ENCODE measurements at places on chromosomes 12 and 14.

DNA sequence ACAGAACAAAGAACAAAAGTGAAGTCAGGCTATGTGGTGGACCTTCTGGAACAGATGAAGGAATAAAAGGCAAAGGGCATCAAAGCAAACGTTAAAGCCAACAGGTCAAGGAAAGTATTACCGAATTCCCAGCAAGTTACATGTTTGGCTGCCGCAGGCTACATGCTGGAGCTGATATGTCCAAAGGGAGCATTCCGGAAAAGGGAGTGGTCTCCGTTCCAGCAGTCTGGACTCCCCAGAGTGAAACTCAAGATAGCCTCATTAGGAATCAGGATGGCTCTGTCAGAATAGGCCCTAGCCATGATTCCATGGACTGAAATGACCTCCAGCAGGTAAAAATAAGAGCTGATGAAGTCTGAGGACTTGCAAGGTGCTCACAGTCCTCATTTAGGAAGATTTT lies 379.8 kb upstream of the PRICKLE1 start:
- DNase-seq: no peak

GRCh38 chr12:127161466-127161865 lies 1105.5 kb upstream of the TMEM132C start:
- DNase-seq: no peak

DNA sequence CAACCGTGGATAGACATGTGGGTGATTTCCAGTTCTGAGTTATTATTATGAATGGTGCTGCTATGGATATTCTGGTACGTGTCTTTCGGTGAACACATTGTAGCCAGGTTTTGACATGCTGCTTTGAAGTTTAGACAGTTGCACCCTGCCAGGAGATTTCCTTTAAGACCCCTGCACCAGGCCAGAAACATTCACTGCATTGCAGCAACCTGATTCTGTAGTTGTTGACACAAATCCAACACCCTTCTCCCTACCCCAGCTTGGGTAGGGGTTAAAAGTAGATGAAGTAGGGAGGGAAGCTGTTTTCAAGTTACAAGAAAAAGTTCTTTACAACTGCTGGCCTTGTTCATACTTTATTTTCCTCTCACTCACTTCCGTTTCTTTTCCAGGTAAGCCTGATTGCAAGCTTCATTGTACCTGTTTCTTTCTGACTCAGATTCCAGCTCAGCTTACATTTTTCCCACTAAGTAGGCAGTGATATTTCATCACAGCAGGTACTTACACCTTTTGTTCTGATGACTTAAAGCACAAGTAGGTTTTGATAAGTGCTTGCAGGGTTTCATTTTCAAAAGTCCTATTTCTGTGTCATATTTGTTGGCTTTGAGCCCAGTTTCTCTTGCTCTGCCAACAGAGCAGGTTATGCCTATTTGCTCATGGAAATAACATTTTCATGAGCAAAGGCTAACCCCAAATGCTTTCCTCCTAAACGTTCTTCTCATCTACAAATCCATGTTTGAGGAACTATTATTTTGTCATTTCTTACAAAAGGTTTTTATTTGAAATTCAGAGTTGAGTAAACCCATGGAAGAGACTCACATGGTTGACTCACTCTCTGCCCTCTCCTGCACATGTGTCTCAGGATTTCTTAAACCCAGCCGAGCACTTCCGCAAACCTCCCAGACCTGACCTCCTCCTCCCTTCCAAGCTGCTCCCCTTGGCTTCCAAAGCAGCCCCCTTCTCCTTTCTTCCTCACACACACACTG lies 12.1 kb upstream of the LTA4H start:
- no peak for DNase-seq

DNA sequence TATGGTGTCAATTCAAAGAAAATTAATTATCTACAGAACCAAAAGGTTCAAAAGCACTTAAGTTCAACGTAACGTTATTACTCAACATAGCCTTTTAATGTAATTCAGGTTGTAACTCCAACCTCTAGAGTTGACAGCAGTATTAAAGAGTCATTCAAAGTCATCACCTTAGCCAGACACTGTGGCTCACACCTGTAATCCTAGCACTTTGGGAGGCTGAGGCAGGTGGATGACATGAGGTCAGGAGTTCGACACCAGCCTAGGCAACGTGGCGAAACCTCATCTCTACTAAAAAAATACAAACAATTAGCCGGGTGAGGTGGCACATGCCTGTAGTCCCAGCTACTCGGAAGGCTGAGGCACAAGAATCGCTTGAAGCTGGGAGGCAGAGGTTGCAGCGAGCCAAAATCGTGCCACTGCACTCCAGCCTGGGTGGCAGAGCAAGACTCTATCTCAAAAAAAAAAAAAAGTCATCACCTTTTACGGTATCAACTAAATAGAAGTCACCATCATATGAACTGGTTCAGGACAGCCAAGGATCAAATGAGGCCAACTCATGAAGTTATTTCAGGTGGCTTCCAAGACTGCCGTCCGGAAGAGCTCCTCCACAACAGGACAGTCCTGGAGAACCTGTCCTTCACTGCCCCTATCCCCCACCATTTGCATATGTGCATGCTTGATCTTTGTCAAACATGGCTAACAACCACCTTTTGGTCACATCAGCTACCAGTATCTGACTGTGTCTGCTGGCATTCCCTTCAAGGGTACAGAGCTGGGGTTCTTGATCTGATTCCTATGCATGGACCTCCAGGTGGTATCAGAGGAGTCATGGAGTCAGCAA lies 4.2 kb downstream of the PPTC7 start:
- peak; percentile 61 for DNase-seq

- no peak for DNase-seq
These were observed 150.2 kb upstream of the EEA1 start for GRCh38 chr12:93079271-93079670.

DNA sequence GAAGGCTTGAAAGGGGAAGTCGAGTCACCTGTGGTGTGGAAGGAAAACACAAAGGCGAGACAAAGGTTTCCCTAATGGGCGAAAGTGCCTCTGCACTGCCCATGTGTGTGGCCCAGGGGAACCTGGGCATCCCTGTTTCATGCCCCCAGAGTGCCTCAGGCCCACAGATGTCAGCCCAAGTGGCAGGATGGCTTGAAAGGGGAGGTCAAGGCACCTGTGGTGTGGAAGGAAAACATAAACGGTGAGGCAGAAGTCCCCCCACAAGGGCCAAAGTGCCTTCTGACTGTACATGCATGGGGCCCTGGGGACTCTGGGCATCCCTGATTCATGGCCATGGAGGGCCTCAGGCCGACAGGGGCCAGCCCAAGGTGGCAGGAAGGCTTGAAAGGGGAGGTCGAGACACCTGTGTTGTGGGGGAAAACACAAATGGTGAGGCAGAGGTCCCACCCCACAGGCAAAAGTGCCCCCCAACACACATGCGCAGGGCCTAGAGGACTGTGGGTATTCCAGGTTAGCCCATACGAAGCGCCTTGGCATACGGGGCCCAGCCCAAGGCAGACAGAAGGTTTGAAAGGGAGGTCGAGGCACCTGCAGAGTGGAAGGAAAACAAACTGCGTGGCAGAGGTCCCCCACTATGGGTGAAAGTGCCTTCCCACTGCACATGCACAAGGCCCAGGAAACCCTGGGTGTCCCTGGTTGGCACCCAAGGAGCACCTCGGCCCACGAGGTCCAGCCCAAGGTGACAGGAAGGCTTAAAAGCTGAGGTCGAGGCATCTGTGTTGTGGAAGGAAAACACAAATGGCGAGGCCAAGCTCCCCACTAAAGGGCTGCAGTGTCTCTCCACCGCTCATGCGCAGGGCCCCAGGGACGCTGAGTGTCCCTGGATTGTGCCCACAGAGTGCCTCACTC lies 382.3 kb downstream of the ALG10 start:
- no peak for DNase-seq

DNA sequence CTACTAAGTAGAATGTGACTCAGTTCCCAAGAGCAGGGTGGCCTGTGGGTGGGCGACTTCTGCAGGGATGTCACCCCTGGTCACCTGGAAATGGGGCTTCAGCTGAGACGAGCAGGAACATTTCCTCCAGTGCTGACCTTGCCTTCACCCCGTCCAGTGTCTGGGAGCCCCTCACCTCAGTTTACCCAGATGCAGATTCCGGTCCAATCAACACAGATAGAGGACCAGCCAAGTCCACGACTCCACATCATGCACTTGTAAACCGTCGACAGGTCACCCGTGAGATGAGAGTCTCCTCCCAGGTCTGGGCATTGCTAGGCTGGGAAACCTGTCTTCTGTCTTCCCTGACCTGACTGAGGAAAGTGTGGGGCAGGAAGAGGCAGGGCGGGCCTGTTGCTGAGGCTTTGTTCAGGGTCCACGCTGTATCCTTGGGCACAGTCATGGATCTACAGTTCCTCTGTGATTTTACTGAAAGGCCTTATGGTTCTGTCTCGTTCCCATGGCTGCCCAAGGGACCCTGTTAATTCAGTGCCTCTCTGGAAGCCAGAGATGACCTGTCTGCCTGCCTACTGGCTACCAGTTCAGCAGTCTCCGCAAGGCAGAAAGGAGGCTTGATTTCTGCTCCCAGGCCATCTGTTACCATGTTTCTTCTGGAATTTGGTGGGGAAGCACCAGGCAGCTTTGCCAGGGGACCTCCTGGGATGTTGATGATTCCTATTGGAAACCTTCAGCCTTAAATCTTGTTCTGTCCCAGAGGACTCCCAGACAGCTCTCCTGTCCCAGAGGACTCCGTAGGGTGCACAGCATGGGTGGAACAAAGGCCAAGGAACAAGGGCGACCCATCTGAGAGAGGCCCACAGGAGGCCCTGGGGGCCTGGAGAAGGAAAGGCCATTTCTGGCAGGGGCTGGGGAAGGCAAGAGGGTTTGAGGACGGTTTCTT lies 288.5 kb upstream of the RTL1 start:
- DNase-seq: no peak

DNA sequence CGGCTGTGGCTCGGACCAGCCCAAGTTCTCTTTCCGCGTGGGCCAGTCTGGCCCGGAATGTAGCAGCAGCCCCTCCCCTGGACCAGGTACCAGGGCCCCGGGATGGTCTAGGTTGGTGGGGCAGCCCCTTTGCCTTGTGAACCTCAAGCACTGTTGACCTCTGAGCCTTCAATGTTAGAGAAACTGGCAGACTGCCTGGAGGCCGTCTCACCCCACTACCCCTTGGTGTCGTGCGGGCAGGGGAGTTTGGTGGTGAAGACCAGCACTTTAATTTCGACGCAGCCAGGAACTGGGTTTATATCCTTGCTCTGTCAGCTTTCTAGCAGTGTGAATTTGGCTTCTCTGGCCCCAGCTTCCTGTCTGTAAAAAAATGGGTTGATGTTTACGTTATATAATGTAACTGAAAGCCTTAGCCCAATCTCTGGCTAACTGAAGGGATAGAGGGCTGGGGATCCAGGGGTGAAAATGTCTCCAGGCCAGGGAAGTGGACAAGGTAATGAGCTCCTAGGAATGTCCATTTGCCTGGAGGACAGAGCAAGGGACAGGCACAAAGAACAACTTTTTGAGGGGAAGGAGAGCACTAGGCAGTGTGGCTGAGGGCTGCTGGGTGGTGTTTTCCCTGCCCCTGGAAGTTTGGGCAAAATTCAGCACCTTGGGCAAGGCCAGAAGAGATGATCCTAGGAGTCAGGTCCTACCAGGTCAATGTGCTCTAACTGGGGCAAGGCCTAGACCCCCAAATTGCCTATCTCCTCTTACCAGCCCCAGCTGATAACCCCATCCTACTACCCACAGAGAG lies 11.4 kb downstream of the MCRS1 start:
- DNase-seq: no peak

DNA sequence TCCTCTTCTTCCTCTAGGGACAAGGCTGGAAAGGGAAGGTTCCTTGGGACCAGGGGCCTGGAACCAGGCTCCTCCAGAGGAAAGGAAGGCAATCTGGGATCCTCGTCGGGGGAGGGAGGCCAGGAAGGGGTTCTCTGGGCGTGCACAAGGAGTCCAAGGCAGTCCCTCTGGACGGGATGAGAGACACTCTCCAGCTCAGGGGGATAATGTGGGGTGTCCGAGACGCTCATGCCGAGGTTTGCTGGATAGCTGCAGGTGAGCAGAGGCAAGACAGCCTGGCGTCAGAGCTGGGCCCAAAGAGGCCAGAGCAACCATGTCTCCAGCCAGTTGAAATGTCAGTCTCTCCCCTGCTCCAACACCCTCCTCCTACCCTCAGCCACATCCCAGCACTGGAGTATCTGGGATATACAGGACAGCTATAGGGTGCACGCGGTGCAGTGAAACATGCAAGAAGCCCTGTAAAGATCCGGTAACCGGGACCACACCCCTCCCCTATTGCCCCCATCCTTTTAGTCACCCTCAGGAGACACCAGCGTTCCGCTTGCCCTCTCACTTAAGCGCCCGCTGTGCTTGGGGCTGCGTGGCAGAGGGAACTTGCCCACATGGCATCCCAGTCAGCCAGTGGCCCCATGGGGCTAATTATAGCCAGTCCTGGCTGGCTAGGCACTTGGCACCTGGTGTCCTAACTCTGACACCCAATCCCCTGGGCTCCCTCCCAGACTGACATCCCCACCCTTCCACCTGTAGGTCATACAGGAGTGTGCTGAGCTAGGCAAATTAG lies at the start of gene KLHL33:
KLHL33 (minus strand) TSS at position 585 of the 781 bp plus-strand sequence; CDS start at position 230, 355 bp downstream.
- no peak for DNase-seq

DNA sequence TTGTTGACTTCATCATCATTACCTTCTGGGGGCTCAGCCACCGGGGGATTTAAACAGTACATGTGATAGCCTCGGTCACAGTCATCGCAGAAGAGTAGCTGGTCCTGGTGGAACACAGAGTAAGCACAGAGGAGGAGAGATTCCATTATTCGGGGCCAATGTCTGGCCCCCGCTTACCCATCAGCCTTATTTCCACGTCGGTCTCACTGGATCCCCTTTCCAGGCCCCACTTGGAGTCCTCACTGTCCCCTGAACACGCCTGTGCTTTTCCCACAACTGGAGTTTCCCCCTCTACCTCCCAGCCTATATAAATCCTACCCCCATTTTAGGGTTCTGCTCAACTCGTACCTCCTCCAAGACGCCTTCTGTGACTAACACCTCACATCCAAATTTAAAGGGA lies 274.0 kb downstream of the DPF3 start:
- DNase-seq: no peak

- no peak for DNase-seq
These were observed 342.5 kb downstream of the EMP1 start for GRCh38 chr12:13539051-13539450.

DNA sequence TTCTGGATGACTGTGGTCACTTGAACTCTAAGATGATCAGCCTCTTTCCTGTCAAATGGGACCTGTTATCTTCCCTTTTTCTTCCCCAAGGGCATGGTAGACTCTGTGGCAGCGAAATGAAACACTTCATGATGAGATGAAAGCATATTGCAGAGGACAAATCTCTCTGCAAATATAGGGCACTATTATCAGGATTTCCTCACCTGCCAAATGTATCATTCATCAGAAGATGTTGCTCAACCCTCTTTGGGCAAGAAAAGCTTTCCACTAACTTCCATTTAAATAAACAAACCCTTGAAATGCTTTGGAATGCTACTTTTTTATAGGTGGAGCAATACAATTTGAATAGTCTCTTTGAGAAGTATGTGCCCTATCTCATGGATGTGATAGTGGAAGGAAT lies 105.0 kb downstream of the DNAH10 start:
- no peak for DNase-seq

DNA sequence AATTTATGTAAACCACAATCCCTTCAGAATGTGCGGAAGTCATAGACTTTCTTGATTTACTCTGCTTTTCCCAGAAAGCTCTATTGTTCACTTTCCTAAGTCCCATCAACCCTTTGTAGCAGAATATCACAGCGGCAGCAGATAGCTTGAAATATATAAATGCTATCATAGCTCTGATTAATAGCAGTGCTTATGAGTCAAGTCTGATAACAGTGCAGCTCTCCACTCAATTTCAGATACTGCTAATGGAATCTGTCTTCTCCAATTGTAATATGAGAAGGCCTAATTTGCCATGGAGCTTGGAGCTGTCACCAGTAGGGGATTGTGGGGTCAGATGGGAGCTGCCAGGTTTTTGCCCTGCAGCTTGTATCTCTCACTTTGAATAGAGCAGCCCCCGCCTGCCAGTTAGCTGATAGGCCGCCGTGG lies 10.9 kb downstream of the TMEM260 start:
- no peak for DNase-seq

- peak; percentile 17 for DNase-seq
These were observed 2.7 kb downstream of the C2CD5 start for GRCh38 chr12:22541496-22542155.

Measured in activated CD4-positive, alpha-beta T cell treated with anti-CD3 and anti-CD28 coated beads for 48 hours (primary cell).